ENCODE measurements at places on chromosomes 5 and 9. TPM values are rescaled to one million over a fixed set of nuclear protein-coding genes. Genes with fewer than 3 reads are reported as not detected.

The GLRA1 gene
- not detected for total RNA-seq

DNA sequence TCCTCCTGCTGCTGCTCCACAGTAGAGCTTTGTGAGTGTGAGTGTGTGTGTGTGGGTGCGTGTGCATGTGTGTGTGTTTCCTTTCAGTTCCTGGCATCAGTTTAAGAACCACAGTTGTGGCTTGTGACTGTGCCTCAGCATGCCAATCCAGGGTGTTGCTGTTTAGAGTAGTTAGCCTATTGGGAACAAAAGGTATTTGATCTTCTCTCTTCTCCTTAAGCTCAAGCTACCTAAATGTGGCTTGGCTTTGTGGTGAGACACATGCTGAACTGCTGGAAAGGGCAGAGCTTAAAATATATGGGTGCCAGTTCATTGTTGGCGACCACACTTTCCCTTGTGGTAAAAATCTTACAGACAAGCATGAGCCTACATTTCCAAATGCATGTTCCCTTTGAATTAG is 116.6 kb upstream of the BNC2 start:
- no peak overlapping the region for H3K4me3 ChIP-seq
- no peaks in the 10 kb centered on the region for H3K36me3 ChIP-seq
- H3K27ac ChIP-seq: no peak overlapping the region
- no peak for DNase-seq
- no peaks in the 10 kb centered on the region for H3K4me1 ChIP-seq

- H3K27ac ChIP-seq: no peak overlapping the region
- no peak for DNase-seq
- no peaks in the 10 kb centered on the region for H3K27me3 ChIP-seq
- H3K4me3 ChIP-seq: no peak overlapping the region
- peaks cover 4% of the 10 kb centered on the region for H3K4me1 ChIP-seq
Observed at GRCh38 chr9:100206899-100207298, 107.9 kb downstream of the INVS start.

GRCh38 chr5:142539154-142539740 is 146.6 kb downstream of the FGF1 start:
- peaks cover 20% of the 10 kb centered on the region for H3K4me1 ChIP-seq
- no peaks in the 10 kb centered on the region for H3K36me3 ChIP-seq
- H3K27ac ChIP-seq: no peak overlapping the region
- H3K4me3 ChIP-seq: no peak overlapping the region
- no peaks in the 10 kb centered on the region for H3K27me3 ChIP-seq

GRCh38 chr5:1832511-1833250 is 31.5 kb downstream of the NDUFS6 start:
- no peak for DNase-seq
- H3K27ac ChIP-seq: no peak overlapping the region
- H3K4me3 ChIP-seq: no peak overlapping the region
- no peaks in the 10 kb centered on the region for H3K4me1 ChIP-seq
- no peaks in the 10 kb centered on the region for H3K27me3 ChIP-seq

The XPA gene
- 11.5 TPM for total RNA-seq

The SPINK13 gene
- not detected for total RNA-seq

DNA sequence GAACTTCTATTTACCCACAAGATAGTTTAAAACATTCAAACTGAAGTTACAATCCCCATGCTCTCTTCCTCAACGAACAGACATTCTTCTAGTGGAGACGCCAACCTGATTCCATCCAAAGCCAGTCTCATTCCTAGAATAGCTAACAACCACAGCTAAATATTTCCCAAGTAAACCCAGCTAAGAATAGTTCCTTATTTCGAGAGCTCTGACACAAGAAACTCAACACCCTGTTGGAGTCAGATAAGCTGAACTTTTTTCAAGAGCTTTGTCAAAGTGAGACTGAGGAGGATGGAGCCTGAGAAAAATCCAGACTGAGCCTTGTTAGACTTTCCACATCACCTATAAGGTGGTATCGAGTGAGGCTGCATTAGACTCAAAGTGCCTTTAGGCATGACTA is 56.7 kb upstream of the RPS23 start:
- no peak for DNase-seq
- peak overlapping the region; percentile 52 for H3K27ac ChIP-seq
- H3K36me3 ChIP-seq: no peaks in the 10 kb centered on the region
- H3K4me1 ChIP-seq: no peaks in the 10 kb centered on the region
- no peak overlapping the region for H3K4me3 ChIP-seq

DNA sequence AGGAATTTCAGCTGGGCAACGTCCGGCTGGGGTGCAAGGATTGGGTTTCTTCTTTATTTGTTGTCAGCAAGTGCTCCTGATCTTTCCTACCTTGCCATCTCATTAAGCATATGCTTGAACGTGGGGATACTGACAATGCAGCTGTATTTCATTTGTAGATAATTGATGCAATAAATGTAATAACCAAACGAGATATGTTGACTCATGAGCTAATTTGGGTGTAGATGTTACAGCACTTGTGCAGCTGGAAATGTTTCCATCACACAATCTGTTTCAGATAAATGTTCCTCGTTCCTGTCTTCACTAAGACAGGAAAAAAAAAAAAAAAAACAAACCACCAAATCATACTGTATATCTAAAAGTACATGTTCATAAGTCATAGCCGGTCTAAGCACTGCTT is 123.8 kb downstream of the DMRT2 start:
- H3K4me3 ChIP-seq: no peak overlapping the region
- H3K36me3 ChIP-seq: no peaks in the 10 kb centered on the region
- no peaks in the 10 kb centered on the region for H3K27me3 ChIP-seq
- no peak for DNase-seq
- no peak overlapping the region for H3K27ac ChIP-seq

- no peak overlapping the region for H3K27ac ChIP-seq
- peaks cover under 1% of the 10 kb centered on the region for H3K4me1 ChIP-seq
- DNase-seq: no peak
Observed at GRCh38 chr9:34322899-34323591, 6.0 kb downstream of the KIF24 start.

DNA sequence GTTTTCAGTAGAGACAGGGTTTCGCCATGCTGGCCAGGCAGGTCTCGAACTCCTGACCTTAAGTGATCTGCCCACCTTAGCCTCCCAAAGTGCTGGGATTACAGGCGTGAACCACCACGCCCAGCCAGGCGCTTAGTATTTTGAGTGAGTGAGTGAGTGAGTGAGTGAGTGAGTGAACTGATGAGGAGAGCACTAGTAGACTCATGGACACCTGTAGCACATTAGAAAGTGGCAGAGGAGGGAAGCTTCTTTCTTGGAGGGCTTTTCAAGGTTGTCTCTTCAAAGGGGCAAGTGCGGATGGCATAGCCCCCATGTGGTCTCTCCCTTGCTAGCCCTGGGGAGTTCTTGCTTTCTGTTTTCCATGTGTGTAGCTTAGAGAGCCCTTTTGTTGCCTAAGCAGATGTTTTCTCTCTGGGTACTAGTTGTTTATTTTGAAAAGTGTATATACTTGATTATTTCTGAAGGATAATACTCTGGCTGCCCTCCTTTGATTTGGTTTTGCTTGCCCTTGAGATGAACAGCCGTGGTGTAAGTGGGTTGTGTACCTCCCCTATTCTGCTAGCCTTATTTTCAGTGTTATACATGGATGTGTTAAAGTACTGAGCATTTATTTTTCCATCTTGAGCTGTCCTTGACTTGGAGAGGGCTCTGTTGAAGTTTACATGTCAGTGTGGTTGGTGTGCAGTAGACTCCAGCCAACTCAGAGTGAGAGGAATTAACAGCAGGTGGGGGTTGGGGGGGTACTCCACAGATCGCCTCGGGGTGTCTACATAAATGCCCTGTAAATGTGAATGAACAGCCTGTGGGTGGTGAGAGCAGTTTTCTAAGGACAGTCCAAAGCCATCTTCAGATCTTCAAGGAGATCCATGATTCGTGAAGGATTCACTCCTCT is 35.5 kb downstream of the PRRC2B start:
- peaks cover 31% of the 10 kb centered on the region for H3K36me3 ChIP-seq
- H3K4me1 ChIP-seq: peaks cover 39% of the 10 kb centered on the region
- no peak overlapping the region for H3K27ac ChIP-seq
- no peak for DNase-seq

The HACD4 gene
- 7.1 TPM for total RNA-seq

The ARHGAP26 gene
- 90.1 TPM for total RNA-seq

GRCh38 chr5:122333564-122333963 is 21.5 kb downstream of the SNCAIP start:
- H3K27me3 ChIP-seq: no peaks in the 10 kb centered on the region
- H3K4me3 ChIP-seq: no peak overlapping the region
- H3K36me3 ChIP-seq: no peaks in the 10 kb centered on the region

- no peaks in the 10 kb centered on the region for H3K36me3 ChIP-seq
- H3K4me3 ChIP-seq: peak overlapping the region; percentile 9
- H3K27ac ChIP-seq: peak overlapping the region; percentile 28
- no peak for DNase-seq
- peaks cover 33% of the 10 kb centered on the region for H3K27me3 ChIP-seq
- H3K4me1 ChIP-seq: peaks cover 27% of the 10 kb centered on the region
Observed at GRCh38 chr5:93607367-93608258, 24.6 kb downstream of the NR2F1 start.

The PCDHGA12 gene
- total RNA-seq: 4.3 TPM

GRCh38 chr5:66438696-66439095 is 157.5 kb upstream of the MAST4 start:
- H3K4me1 ChIP-seq: no peaks in the 10 kb centered on the region
- H3K27ac ChIP-seq: no peak overlapping the region
- H3K27me3 ChIP-seq: no peaks in the 10 kb centered on the region
- H3K36me3 ChIP-seq: no peaks in the 10 kb centered on the region
- no peak for DNase-seq
- H3K4me3 ChIP-seq: no peak overlapping the region

DNA sequence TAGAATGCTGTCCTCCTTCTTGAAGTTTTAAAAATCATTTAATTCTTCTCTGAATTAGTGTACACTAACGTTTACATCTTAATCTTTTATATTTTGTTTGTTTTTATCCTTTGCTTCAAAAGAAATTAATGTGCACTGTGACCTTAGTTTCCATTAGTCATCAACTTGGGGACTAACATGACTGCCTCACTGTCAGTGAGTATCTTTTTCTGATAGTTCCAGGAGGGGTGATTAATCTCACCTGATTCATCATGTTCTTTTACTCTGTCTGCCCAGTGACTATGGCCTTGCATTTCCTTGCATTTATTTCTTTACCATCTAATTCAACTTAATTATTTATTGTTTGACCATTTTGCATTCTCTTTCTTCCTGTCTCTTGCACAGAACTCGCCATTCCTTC is 33.4 kb upstream of the NR3C1 start:
- H3K27me3 ChIP-seq: no peaks in the 10 kb centered on the region
- H3K4me1 ChIP-seq: peaks cover 3% of the 10 kb centered on the region
- no peak for DNase-seq
- H3K4me3 ChIP-seq: no peak overlapping the region
- no peak overlapping the region for H3K27ac ChIP-seq

DNA sequence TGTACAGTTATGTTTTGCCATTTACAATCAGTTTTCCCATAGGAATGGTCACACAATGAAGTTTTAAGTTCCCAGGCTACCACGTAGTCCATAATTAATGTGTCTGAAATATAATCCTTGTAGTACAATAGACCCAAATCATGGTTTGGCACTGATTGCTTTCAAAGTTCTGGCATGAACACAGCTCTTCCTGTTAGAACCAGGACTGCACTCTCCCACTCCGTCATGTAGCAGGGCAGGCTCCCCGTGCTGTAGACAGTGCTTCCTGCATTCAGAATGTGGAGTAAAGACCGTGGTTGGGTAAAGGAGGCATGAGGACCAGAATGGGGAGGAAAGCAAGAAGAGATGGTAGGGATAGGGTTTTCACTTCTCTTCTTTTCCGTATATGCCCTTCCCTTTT is 4.0 kb downstream of the SEC61B start:
- H3K4me1 ChIP-seq: peaks cover 45% of the 10 kb centered on the region
- H3K4me3 ChIP-seq: no peak overlapping the region
- DNase-seq: no peak
- no peak overlapping the region for H3K27ac ChIP-seq

DNA sequence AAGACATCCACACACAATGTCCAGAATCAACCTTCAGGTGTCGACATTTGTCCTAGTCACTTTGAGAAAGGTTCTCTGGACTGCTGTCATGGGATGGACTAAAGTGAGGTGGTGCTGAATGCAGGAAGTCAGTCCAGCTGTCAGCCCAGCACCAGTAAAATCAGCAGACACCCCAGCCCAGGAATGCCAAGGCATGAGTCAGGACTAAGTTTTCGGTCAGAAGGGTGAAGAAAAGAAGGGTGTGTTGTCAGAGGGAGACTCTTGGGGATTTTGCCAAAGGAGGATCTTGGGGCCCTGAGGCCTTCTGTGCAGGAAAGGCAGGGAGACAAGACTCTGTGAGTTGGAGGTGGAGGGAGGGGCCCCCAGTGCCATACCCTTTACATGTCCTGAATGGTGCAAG is 69.0 kb upstream of the XPA start:
- no peak overlapping the region for H3K4me3 ChIP-seq
- H3K4me1 ChIP-seq: no peaks in the 10 kb centered on the region
- H3K27me3 ChIP-seq: no peaks in the 10 kb centered on the region
- H3K27ac ChIP-seq: no peak overlapping the region

- no peak overlapping the region for H3K27ac ChIP-seq
- H3K36me3 ChIP-seq: no peaks in the 10 kb centered on the region
- peak overlapping the region; percentile 55 for H3K4me3 ChIP-seq
- no peaks in the 10 kb centered on the region for H3K27me3 ChIP-seq
Observed at GRCh38 chr9:107465467-107466451, 23.8 kb downstream of the KLF4 start.

GRCh38 chr9:20040991-20041696 is 252.3 kb upstream of the SLC24A2 start:
- no peaks in the 10 kb centered on the region for H3K36me3 ChIP-seq
- H3K27me3 ChIP-seq: no peaks in the 10 kb centered on the region
- no peak overlapping the region for H3K27ac ChIP-seq
- peaks cover 4% of the 10 kb centered on the region for H3K4me1 ChIP-seq
- H3K4me3 ChIP-seq: no peak overlapping the region

The KLHL3 gene
- total RNA-seq: 2.7 TPM

The NPR3 gene
- total RNA-seq: 30.9 TPM

The CDH6 gene
- total RNA-seq: 2.4 TPM

Measured in upper lobe of left lung (tissue), 6 donors.